ENCODE measurements at places on chromosomes 1 and 21.

GRCh38 chr1:14142397-14143100 is 442.6 kb downstream of the PRDM2 start:
- no peak for DNase-seq

DNA sequence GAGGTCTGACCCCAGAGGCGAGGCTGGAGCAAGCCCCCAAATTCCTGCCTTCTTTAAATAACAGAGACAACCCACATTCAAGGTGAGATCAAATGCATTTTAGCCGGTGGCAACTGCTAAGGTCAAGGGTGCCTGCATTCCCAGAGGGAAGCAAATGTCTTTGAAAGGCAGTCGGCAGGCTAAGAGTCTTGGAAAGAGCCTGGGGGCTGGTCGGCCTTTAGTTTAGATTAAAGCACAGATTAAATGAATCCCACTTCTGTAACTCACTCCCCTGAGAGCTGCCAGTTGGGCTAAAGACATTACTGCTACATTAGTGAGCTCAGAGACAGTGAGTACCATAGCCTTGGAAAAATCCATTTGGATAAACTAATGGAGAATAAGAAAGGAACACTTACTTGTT is 59.2 kb downstream of the HTR6 start:
- DNase-seq = no peak

GRCh38 chr1:187903223-187903622 is 1074.5 kb downstream of the PLA2G4A start:
- no peak for DNase-seq

DNA sequence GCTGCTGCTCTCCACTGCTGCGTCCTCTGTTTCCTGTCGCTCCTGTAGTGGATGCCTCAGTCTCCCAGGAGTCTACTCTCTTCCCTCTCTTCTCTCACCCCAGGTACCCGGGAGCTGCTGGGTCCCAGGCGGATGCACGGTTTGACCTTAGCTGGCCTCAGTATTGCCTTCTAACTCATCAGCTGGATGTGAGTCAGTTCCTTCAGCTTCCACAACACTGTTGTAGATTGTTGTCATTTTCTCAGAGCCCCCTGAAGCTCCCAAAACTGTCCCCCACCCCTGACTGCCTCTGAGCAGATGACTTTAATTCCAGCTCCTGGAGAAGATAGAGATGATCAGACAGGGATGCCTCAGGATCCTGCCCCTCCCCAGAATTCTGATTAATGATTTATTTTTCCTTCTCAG is 7.2 kb downstream of the CNIH3 start:
- DNase-seq = peak; percentile 71

DNA sequence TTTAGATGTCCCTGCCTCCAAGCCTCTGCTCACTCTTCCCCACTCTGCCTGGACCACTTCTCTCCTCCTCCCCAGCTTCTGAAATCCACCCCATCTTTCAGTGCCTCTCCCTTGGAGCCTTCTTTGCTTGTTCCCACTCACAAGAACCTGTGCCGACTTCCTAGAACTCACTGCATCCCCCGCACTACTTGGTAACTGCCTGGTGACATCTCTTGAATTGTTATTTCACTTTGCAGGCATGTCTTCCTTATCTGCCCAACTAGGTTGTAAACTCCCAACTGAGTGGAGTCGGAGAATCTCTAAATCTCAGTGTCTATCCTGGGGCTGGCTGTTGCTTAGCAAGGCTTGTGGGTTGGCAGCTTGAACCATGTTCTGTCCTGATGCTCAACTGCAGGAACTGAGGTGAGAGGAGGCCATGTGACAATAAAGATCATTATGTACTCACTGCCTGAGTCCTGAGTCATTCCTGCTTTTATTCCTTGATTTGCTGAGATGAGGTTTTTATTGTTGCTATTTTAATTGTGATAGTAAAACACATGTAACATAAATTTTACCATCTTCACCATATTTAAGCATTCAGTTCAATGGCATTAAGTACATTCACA is 3.9 kb downstream of the KPRP start:
- DNase-seq = no peak

DNA sequence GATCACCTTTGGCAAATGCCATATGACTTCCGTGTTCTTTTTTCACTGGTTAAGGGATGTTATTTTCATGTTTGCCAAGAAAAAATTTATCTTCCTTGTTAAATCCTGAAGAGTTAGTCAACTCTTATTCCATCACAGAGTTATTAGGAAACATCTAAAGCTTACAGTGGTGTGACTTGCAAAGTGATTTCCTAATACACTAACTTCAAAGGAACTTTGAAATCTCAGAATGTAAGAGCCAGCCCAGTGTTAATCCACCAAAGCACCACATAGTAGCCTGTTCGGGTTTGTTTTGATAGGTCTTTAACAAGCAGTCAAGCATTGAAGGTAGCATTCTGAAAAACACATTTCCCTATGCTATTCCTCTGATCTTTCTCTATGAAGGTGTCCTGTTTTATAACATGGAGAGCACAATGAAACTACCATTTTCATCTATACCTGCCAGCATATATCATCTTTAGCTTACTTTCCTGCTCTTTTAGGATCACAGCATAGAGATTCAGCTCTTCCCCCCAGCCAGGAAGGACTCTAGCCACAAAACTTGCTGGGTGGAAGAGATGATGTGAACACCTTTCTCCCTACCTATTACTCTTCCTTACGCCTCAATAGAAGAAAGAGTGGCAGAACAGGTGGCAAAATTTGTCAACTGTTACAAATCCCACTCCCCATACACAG is 82.4 kb upstream of the MAGI3 start:
- peak; percentile 31 for DNase-seq

- no peak for DNase-seq
These were observed 175.5 kb downstream of the CYYR1 start for GRCh38 chr21:26397545-26397944.
